ENCODE measurements at places on chromosomes 12 and 14.

- DNase-seq: peak; percentile 46
Measured at GRCh38 chr14:75303381-75303789, 24.8 kb downstream of the FOS start.

DNA sequence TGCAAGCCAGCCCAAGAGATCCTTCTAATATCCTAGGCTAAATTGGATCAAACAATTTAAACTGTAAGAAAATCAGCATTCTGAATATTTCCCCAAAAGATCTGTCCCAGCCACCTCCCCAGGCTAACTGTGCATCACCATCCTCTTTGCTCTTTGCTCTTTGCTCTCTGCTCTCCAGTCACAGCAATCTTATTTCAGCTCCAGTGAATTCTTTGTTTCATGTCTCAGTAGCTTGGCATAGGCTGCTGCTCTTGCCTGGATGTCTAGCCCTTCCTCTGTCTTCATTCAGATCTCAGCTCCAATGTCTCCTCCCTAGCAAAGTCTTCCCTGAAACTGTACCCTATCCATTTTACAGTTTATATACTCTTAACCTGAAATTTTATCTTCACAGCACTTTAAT lies 399.8 kb upstream of the USP15 start:
- DNase-seq: no peak

DNA sequence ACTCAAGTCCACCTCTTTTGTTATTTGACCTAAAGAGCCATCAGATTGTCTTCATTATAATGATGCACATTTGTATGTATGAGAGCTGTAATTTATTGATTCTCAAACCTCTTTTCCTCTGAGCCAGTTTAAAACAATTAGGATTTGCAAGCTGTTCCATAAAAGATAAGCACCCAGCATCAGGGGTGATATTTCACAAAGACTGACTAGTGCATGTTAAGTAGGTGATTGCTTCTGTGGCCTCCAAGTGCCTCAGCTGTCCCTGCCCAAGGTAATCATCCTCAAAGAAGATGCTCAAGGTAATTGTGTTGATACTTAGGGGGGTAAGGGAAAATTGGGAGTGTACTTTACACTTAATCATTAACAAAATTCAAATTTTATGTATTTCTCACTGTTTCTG lies 18.2 kb downstream of the CEP128 start:
- DNase-seq: no peak

GRCh38 chr12:117985182-117985581 lies 16.4 kb upstream of the KSR2 start:
- DNase-seq: no peak

GRCh38 chr14:74955229-74956026 lies at the start of gene PGF:
Gene PGF, minus strand, starts transcription at chr14:74955597. Its CDS starts 355 bp downstream, at chr14:74955242.
- peak; percentile 52 for DNase-seq

DNA sequence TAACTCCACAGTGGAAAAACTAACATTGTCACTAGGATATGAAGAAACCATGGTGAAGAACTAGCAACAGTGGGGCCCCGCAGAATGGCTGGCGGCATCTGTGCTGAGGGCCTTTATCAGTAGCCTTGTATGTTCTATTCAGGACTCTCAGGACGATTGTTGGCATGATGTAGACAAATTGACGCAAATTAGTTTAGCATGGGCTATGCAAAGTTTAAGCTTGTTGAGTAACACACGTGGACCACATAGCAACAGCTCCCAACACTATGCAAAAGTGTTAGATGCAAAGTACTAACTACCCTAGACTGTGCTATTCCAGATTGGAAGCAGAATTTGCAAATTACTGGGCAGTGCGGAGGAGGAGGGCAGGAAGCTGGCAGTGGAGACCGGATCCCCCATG lies 38.2 kb upstream of the TMEM263 start:
- peak; percentile 3 for DNase-seq

GRCh38 chr12:81212996-81213696 lies 135.3 kb downstream of the ACSS3 start:
- DNase-seq: no peak

DNA sequence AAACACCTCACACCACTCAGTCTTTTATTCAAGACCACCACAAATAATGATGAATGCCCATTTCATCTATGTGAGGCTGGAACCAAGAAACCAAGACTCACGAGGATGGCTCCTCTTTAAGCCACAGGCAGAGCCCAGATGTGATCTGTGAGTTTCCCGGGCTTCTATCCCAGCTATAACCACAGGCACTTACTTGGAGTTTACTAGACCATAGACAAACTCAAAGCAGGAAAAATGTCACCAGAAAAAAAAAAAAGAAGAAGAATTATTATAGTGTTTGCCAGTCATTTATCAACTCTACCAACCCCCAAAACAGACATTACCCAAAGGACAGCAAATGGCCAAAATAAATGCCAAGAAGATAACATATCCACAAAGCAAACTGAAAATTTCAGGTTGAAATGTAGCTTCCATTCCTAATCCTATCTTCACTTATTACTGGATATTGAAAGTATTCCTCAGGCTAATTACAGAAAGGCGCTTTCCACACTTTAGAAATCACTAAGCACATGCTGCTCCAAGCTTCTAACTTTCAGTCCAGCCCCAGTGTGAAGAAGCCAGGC lies 44.7 kb downstream of the ZFYVE1 start:
- no peak for DNase-seq

- DNase-seq: no peak
Measured at GRCh38 chr12:109581856-109582255, 8.3 kb downstream of the MVK start.

Data from NCI-H146 (cell line).